Epithelial cell of esophagus (primary cell): ENCODE measurements at places on chromosomes 4 and X.

DNA sequence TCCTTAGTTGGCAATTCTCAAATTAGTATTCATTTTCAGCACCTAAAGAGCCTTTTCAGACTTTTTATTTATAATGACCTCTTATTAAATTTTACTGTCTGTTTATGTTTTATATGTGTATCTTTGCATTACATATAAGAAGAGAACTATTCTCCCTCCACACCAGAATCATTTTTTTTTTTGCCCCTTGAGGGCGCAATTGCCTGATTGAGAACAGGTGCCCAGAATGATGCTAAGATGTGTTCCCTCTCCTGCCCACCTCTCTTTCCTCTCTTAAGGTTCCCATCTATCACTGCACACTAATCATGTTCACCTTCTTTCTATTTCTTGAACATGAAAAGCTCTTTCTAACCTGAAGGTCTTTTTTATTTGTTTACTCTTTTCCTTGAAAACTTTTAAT is 44.2 kb upstream of the ADAM29 start:
- peak; percentile 18 for DNase-seq

DNA sequence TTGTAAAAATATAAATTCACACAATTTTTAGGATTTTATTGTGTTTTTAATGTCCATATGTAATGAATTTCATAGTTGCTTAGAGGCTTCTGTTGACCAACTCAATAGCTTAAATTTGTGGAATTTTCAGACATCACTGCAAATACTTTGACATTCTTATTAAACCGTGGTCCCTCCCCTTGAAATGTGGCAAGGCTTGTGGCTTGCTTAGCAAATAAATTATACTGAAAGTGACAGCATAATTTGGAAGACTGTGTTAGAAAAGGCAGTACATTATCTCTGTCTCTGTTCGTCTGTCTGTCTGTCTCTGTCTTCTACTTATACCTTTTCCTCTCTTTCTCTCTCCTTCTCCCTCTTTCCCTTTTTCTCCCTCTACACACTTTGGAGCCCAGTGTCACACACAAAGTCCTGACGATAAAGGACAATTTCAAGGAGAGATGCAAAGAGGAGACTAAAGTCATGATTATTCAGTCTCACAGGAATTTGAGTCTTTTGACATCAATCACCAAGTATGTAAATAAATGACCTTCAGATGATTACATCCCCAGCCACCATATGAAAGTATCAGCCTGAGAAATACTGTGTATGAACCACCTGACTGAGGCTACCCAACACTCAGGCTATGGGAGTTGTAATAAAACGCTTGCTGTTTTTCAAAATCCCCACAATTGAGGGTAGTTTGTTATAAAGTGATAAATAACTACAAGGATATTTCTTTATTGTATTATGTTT is 21.0 kb upstream of the UGT2B7 start:
- DNase-seq = peak; percentile 21

DNA sequence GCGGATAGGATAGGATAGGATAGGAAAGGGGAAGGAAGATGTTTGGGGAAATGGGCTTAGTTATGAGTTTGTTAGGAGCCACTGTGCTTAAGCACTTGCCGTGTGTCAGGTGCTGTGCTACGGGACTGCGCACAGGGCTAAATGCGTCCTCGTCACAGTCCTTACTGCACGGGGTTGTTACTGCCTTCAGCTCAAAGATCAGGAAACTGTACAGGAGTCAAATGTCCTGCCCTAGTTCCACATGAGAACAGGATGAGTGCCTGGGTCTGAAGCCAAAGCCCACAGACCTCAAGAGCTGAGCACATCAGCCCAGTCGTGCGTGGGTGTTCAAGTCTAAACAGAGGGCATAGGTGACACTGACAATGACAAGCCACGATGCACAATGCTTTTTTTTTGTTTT is 15.0 kb downstream of the ACSL1 start:
- no peak for DNase-seq

DNA sequence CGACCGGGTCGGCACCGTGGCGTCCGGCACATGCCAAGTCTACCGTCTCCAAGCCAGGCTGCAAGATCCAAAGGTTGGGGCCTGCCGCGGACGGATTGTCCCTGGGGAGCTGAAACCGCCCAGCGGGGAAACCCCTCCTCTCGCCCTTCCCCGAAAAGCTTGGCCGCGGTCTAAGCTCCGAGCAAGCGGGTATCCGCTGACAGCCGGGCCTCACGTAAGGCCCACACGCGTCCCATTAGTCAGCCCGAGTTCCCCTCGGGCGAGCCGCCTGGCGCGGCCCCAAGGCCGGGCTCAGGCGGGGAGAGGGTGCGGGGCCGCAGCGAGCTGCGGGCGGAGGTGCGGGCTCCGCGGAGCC is 6.8 kb upstream of the BCOR start:
- DNase-seq = peak; percentile 56

DNA sequence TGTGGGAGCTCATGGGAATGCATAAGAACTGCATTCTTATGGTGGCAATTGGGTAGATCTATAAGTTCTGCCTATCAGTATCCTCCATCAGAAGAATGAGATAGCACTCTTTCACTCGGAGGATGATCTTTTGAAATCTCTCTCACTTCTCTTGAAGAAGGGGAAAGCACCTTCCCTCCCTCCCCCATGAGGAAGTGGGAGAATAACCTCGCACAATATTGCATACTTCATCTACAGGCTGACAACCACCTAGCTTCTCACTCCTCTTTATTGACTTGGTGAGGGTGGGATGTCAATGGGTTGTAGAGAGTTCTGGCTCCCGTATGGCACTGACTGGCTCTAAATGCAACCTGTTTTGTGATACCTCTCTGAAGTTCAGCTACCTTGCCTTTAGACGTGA is 146.7 kb upstream of the SPOCK3 start:
- DNase-seq = no peak
